Head of caudate nucleus (tissue), 42 donors: ENCODE measurements at places on chromosomes 16 and 17.

DNA sequence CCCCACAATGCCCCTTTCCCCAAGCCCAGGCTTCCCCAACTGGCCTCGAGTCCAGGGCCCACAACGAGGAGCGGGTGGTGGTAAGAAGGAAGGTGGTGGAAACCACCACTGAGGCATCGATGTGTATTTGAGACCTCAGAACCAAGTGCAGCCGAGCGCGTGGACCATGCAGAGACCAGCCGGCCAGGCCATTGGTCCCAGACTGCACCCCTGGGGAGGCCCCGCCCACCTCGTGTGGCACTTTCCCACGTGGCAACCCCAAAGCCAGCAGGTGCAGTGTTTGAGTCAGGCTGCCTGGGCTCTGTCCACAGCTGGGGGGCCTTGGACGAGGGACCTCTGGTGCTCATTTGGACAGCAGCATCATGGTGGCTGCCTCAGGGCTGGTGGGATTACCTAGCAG, 28.1 kb upstream of the BAHCC1 start:
- no peak for DNase-seq

GRCh38 chr17:6023036-6023831, 46.9 kb upstream of the WSCD1 start:
- DNase-seq: no peak

DNA sequence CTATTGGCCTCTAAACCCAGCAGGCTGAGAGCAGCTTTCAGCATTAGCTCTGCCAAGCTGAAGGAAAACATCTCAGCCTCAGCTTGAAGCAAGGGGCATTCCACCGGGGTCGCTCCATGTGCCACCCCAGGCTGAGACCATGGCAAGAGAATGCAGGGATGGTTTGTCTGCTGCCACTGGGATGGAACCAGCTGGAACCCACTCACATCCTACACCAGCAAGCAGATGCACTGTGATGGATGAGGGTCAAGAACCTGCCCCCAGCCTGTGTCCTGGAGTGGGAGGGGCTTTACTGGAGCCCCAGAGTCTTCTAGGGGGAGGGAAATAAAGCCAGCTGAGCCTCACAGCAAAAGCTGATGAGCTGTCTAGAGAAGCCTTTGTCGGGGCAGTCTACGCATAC, 51.9 kb downstream of the C16orf95 start:
- no peak for DNase-seq

GRCh38 chr17:55152236-55152635, 112.5 kb upstream of the HLF start:
- no peak for DNase-seq

GRCh38 chr17:79842656-79843473, 3.6 kb upstream of the CBX4 start:
- DNase-seq: no peak

- DNase-seq: no peak
These were observed 48.4 kb downstream of the CLEC16A start for GRCh38 chr16:10992797-10993196.

DNA sequence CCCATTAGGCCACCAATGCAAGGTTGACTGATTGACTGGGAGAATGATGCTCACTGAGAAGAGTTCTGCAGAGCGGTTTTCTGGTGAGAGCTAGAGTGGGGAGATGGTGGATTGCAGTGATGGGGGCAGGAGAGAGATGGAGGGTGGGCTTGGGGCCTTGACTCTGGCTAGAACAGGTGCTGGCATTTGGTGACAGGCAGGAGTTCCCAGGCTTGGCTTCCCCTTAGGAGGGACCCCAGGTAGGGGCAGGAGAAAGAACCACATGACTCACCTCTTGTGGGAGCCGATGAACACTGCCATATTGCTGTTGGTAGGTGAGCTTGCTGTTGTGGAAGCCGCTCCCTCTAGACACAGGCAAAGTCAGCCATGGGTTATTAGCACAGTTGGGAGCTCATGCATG, 8.0 kb downstream of the CD300LB start:
- no peak for DNase-seq

- no peak for DNase-seq
These were observed 45.3 kb downstream of the PRAC1 start for GRCh38 chr17:48676963-48677558.

DNA sequence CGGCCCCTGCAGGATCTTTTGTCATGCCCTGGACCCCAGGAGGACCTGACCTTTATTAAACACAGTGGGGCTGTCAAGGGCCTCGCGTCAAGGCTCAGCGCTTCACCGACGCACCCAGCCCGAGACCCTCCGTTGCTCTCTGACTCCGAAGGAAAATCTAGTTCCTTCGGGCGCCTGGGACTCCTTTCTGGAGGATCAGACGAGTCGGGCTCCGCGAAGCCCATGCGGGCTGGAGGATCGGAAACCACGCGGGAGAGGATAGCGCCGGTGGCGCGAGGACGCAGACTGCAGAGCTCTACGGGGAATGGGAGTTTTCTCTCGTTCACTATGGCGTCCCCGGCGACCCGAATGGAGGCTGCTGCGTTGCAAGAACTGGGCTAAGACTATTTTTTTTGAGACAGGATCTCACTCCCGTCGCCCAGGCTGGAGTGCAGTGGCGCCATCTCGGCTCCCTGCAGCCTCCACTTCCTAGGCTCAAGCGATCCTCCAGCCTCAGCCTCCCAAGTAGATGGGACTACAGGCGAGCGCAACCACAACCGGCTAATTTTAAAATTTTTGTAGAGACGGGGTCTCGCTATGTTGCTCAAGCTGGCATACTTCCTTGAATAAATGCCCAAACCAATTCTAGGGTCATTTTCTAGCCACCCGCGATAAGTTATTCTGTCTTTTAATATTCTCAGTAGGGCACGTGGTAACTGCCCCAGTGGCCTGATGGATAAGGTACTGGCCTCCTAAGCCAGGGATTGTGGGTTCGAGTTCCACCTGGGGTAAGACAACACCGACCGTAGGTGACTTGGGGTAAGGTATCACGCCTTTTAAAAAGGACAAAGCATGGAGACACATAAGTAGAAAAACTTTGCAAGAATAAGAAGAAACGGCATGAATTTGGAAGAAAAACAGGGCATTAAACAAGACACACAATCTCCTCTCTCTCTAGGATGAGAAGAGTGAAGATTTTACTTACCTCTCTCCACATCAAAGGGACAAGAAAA, 5.5 kb downstream of the OR1F1 start:
- no peak for DNase-seq

DNA sequence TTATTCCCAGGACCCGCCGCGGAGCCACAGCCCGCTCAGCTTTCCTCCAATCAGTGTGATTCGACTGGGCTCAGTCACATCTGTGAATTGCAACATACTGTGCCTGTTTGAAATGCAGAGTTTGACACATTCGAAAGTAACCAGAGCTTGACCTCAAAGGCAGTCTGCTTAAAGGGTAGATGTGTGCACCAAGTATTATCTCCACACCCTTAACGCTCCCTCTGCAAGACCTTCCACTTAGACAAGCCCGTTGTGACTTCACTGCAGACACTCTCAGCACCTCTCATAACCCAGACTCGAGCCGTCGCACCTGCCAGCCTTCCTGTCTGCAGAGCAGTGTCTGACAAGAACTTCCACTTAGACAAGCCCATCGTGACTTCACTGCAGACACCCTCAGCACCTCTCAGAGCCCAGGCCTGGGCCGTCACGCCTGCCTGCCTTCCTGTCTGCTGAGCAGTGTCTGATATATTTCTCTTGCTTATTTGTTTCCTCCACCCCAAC, 3.7 kb downstream of the KLHDC4 start:
- DNase-seq: no peak

DNA sequence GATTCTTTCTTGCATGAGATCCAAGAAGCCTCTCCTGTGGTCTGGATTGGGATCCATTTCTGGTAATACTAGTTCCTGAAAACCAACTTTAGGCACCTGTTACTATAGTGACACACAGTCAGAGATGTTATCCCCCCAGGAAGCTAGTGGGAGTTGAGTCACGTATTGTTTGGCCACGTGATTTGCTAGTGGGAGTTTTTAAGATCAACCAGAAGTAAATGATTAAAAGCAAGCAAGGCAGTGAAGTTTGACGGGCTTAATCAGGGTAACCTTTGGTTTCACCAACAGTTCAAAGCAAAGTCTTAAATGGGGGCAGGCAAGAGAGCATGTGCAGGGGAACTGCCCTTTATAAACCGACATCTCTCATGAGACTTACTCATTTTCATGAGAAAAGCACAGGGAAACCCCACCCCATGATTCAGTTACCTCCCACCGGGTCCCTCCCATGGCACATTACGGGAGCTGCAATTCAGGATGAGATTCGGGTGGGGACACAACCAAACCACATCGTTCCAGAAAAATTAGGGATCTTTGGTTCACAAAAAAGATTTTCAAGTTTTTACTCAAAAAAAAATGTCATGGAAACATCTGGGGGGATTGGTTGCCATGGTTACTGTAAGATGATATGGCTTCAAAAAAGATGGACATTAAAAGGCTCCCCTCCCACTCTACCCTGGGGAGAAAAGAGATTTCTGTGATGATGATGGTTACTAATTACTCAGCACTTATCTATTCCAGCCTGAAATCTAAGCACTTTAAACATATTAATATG, 483.1 kb upstream of the ERCC4 start:
- peak; percentile 17 for DNase-seq

DNA sequence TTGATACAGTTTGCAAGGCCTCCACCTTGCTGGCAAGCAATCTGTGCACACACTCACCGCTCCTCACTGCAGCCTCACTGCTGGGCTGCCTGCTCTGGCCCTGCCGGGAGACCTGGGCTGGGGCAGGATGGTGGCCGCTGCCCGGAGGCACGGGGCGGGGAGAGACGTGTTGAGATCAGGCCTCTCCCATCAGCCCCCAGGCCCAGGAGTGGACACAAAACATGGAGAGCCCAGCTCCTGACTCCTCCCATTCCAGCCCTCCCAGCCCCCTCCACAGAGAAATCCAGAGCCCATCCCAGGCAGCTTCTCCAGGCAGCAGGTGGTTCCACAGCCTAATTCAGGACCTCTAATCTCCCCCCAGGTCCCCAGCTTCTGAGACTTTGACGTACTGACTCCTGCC, 23.1 kb upstream of the RPL38 start:
- DNase-seq: no peak

DNA sequence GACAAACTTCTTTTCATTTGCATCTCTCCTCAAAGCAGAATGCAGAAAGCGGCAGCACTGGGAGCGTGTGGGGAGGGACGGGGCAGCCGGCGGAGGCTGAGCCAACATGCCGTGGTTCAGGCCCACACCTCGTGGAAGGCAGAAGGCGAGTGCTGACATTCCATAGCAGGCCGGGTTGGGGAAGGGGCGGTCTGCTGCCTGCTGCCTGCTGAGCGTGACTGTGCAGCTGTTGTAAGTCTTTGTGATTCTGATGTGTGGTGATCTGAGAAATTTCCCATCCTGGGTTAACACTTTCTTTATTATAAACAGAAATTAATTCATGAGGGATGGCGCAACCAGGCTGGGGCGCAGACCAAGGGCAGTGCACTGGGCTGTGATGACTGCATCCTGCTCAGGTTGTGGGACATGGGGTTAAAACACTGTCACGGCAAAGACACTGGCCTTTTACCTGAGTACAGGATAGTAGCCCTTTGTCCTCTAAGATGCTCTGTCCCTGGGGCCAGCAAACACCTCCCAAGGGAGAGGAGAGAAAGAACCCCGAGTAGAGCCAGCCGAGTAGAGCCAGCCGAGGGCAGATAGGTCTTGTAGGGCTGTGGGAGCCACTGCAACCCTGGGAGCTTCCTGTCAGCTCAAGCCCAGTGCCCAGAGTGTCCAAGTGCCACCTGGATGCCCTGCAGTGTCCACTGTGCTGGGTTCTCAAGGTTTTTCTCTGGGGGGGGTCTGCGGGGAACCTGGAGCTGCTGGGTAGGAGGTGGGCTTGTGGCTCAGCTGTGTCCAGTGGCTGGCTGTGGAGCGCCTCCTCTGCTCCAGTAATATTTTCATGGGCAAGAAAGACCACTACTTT, 8.8 kb upstream of the DNASE1 start:
- DNase-seq: no peak

DNA sequence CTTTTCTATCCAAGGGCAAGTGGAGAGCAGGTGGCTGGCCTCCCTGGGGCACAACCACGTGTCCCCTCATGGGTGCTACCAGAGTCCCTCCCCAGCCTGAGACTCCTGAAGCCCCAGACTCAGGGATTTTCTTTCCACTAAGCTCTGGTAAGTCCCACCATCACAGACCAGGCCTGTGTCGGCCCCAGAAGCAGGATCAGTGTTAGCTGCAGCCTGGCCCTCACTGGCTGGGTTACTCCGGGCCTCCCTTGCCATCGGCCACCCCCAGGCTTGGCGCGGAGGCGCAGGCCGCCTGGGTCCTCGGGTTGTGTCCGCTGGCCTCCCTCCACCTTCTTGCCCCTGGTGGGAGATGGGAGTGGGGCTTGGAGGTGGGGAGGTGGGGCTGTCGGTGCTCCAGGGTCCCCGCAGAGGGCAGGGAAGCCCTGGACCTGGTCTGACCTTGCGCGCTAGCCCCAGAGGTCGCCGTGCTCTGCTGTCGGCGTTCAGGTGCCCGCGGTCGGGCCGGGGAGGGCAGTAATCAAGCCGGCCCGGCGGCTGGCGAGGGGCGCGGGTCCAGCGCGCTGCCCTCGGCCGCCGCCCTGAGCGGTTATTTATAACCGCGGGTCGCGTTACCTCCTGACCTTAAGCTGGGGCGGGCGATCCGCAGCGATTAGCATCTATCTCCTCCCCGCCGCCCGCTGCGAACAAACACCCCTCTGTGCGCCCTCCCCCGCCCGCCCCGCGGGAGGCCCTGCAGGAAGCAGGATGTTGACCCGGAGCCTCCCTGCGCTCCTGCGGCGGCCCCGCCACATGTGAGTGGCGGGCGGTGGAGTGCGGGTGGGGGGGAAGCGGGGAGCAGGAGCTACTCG, 78.1 kb upstream of the TOB1 start:
- peak; percentile 93 for DNase-seq

DNA sequence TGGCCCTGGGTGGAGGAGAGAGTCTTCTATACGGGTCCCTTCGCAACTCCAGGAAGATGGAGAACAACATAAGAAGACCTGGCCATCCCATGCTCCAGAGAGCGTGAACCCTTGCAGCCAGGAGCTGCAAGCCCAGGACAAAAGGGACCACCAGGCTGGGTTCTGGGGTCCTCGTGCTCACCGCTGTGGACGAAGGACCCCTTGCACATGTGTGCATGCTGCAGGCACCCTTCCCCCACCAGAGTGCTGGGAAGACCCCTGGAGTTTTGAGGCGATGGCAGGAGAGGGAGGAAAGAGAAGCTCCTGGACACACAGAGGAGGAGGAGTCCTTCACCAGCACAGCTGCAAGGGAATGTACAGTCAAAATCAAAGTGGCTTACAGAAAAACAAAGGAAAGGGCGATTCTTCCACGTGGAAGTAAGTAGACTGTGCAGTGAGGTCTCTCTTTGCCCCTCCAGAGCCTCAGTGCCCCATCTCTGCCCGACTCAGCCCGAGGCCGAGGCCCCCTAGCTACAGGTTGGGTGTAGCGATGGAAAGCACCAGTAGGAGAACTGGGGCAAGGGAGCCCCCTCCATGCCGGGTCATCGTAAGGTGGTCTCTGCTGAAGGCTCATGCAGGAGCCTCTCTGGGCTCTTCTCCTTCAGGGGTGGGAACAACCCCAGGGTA, 51.3 kb downstream of the PIMREG start:
- no peak for DNase-seq

DNA sequence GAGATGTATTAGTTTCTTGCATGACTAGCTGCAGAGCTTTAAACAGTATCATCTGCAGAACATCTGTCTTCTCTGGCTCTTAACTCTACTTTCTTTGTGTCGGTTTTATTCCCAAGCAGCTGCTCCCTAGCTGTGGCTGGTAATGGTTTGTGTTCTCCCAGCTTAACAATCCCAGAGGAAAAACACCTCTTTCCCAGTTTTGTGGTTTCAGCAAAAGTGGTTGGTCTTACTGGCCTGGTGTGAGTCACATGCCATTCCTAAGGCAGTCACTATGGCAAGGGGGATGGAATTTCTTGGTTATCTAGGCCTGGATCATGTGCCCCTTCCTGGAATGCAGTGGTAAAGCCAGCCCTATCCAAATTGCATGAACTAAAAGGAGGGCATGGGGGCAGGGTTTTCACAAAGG, 27.5 kb downstream of the OMG start:
- DNase-seq: no peak
